ENCODE measurements at places on chromosomes 12 and 14.

- DNase-seq, result no peak
Observed at GRCh38 chr12:50482571-50482970, 22.2 kb upstream of the DIP2B start.

- DNase-seq, result no peak
Observed at GRCh38 chr12:52946334-52946733, 2.6 kb upstream of the KRT18 start.

GRCh38 chr12:44573723-44574122 is 302.4 kb downstream of the NELL2 start:
- no peak for DNase-seq

DNA sequence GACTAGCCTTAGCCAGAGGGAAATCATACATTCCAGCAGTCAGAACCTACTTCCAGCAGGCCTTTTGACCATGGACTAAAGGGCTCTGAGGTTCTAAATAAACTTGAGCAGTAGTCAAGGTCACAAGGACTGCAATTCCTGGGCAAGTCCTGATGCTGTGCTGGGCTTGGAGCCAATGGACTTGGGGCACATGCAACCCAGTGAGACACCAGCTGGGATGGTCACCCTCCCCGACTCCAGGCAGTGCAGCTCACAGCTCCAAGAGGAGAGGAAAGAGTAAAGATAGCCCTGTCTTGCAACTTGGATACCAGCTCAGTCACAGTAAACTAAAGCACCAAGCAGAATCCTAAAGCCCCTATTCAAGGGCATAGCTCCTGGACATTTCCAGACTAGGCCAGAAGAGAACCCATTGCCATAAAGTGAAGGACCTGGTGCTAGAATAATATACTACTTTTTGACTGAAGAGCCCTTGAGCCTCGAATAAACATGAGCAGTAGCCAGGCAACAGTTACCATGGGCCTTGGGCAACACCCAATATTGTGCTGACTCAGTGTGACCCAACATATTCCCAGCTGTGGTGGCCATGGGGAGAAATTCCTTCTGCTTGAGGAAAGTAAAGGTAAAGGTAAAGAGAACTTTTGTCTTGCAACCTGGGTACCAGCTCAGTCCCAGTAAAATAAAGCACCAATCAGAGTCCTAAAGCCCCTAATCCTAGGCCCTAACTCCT is 226.2 kb upstream of the CLEC14A start:
- DNase-seq, result no peak

- no peak for DNase-seq
Observed at GRCh38 chr14:37711356-37711830, 116.0 kb downstream of the TTC6 start.

DNA sequence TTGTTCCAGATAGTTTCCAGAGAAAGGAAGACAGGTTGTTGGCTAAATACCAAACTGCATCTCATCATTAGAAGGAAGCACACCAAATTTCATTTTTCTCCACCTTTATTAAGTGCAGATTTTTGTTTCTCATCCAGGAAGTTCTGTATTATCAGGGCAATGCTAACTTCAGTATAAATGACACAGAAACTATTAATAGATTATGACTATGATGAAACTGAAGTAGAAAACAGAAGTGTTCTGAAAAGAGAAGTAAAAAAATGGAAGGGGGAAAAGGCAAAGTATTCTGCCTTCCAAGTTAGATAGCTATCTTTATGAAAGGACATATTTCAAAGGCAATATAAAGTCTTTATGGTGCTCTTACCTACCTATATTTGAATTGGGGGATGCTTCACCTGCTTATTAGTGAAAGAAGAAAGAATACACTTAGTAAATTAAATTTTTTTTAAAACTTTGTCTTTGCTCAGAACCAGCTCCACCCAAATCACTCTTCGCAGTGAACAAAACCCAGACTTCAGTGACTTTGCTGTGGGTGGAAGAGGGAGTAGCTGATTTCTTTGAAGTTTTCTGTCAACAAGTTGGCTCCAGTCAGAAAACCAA is 223.9 kb downstream of the PTPRO start:
- no peak for DNase-seq

DNA sequence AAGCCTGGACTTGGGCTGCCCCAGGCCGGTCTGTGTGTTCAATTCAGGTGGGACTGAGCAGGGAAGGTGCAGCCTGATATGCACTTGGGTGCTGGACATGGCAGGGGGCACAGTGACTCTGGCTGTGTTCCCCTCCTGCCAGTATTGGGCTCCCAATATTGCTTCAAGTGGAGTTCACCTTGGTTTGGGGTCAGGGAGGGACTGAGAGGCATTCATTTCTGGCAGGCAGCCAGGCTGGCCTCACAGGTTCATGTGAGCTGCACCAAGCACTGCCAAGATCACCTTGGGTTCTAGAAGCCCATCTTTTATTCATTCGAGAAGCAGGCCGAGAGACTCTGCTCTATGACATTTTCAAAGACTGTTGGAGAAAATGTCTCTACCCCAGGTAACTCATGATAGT is 245.0 kb downstream of the CHST11 start:
- DNase-seq, result no peak

GRCh38 chr12:96513681-96514080 is 24.3 kb downstream of the CFAP54 start:
- DNase-seq, result no peak

DNA sequence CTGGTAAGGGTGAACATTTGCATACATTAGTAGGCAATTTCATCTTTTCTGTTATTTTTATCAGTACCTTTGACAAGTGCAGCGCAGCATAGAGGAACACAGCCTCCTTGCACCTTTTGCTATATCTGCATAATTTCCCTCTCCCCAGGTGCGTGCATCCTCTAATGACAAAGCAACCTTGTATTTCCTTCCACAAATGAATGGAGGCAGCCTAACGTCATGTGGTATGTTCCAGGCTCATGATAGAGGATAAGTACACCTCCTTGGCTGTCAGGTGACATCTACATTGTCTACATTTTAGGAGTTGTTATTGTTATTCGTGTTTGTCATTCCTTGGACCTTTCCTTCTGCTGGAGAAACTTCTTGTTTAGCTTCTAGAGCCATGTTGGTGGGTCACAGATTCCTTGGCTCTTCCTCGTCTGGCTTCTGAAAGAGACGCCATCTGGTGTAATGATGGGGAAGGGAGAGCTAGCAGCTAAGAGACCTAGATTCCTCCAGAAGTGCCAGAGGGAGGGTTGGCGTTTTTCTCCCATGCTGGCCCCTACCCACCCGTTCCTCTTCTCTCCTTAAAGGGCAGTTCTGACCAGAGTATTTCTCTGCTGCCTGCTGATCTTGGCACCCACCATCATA is 37.0 kb downstream of the EVL start:
- no peak for DNase-seq

DNA sequence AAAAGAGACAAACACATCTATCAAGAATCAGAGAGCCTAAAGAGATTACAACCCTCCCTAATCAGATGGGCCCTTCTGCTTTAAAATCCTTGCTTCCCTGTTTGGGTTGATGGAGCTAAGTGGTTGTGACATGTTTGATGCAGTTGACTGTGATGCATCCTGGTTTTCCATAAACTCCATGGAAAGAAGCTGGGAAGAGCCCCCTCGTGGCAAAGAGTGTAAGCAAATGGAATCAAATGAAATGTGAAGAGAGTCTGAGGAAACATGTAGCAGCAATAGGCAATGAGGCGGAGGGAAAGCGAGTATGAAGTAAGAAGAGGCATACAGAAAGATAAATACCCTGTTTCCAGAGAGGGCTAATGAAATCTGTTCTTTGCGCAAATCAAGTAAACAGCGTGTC is 70.4 kb upstream of the SLCO1C1 start:
- DNase-seq, result no peak
